NCI-H2171 (cell line): ENCODE measurements at places on chromosomes 4 and X.

DNA sequence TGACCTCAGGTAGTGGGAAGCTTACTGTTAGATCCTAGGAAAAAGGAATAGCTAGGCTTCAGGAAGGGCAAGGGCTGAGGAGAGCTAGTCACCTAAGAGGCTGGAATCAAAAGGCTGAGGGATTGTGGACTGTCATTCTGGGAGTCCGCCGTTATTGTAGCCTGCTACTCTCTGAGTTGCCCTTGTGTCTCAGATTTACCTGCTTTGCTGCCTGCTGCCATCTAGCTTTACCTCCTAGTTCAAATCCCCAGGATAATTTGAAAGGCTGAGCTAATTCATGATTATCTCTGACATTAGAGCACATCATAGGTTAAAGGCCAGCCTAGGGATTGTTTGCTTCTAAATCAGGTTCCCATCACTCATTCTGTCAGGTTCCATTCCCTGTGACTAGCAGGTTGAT, 120.2 kb downstream of the FHIP1A start:
- DNase-seq: no peak

GRCh38 chrX:72306851-72307645, 1.3 kb upstream of the CITED1 start:
- DNase-seq: peak; percentile 56

DNA sequence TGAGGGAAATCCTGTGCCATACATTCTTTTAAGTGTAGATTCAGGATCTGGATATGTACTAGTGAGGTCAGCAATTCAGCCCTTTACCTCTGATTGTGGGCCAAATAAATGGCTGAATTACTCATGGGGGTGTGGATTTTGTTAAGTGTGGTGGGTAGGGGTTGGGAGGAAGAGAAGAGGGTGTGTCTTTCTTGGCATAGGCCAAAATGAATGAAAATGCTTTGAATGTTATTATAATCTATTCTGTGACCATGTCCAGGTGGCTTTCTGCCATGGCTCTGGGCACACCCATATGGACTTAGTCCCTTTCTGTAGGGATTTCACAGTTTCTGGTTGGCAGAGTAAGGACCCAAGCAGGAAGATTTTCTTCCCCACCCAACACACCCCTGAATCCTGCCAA, 244.3 kb downstream of the CBR4 start:
- no peak for DNase-seq

- no peak for DNase-seq
Observed at GRCh38 chr4:1237981-1238675, 10.8 kb downstream of the CTBP1 start.

GRCh38 chrX:330726-331150, 12.1 kb upstream of the GTPBP6 start:
- no peak for DNase-seq

DNA sequence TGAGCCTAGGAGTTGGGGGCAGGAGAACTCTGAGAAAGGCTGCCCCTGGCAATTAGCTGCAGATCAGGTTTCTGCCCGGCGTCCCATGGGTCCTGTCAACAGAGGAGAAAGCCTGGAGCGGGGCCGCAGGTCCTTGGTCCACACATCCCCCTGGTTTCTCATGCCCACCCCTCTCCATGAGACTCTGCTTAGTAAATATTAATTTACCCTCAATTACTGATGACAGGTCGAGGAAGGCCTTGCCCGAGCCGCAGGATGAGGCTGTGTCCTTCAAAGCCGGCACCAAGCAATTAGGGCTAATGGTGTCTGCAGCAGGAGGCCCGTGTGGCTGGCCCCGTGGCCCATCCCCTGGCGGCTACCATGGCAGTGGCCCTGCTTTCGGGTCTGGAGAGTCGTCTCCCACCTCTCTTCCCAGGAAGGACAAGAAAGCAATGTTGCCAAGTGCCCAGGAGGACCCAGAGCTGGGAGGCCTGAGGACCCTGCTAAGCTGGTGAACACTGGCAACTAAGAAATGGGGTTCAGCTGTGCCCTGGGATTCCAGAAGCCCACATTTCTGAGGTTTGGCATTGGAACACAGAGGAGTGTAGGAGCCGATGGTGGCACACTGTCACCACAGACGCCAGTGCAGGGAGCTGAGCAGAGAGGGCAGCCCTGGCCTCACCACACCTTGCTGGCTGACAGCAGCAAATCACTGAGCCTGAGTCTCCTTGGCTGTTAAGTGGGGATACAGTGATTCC, 114.6 kb downstream of the CPZ start:
- DNase-seq: no peak

- DNase-seq: no peak
Observed at GRCh38 chr4:25160714-25161592, 704 bp upstream of the SEPSECS start.
